ENCODE measurements at places on chromosomes 1 and 21. TPM values are rescaled to one million over a fixed set of nuclear protein-coding genes. Genes with fewer than 3 reads are reported as not detected.

DNA sequence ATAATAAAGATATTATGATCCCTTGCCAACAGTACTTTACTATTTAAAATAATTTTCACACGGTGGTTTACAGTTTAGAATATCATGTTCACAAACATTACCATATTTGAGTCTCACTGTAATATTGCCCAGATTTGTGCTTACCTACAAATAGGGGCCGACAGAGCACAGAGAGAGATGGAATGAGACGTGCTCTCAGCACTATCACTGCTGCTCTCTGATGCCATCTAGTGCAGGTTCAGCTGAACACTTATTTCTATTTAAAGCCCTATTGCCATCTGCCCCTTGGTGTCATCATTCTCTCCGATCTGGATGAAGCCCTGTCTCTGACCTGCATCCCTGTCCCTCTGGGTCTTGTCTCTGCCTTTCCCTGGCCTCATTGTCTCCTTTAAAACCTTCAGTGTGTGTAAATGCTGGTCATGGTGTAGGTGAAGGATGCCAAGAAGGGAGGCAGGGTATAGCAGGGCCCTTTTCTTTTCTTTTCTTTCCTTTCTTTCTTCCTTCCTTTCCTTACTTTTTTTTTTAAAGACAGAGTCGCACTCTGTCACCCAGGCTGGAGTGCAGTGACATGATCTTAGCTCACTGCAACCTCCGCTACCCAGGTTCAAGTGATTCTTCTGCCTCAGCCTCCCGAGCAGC is 6.9 kb upstream of the GPATCH4 start:
- DNase-seq, result peak; percentile 43

GRCh38 chr1:94927405-94928175 is 680 bp upstream of the CNN3 start:
- DNase-seq, result no peak

DNA sequence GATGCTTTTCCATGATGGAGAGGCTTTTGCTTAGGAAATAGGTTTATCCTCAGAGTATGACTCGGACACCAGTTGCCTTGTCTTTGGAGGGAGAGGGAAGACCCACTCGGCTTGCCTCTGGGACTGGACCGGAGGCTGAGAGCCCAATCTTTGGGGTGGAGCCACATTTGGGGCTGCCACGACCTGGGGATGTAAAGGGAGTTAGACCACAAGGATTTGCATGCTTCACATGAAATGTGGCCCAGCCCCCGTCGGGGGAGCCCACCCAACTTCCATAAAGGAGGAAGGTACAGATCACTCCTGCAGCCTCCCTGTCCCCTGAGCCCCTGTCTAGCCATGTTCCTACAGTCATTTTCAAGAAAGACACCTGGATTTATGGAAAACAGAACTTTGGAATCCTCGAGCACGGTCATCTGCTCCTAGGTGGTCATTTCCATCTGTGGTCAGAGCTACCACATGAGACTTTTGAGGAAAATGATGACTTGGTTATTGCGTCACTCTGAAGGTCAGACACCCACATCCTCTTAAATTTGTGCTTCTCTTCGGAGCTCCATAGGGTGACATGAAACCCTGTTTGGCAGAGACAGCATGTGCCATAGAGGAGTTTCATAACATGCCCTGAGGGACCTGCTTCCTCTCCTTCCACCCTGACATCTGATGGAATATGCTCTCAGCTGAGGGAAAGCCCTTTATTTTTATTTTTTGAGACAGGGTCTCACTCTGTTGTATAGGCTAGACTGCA is 99.4 kb upstream of the SLC45A1 start:
- peak; percentile 39 for DNase-seq

- no peak for DNase-seq
Measured at GRCh38 chr1:202966006-202966898, 805 bp downstream of the CYB5R1 start.

GRCh38 chr1:200493344-200493743 is 83.5 kb upstream of the ZNF281 start:
- DNase-seq, result no peak

- no peak for DNase-seq
Measured at GRCh38 chr1:228104526-228105269, 1.6 kb upstream of the C1orf35 start.

DNA sequence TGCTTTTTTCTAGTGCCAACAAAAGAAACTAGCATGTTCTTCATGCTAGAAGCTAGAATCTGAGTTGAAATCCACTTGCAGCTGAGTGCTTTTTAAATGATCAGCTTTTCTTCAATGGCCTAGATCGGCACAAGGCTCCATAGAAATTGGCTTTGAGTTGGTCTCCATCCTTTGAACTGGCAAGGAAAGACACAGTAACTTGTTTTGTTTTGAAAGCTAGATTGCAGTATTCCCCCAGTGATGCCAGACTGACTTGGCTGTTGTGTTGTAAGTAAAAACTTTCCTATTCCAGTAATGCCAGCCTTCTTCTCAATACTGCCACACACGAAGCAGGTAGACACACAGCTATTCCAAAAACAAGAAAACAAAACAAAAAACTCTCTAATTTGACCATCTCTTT is 139.1 kb downstream of the FMN2 start:
- no peak for DNase-seq

- peak; percentile 57 for DNase-seq
Measured at GRCh38 chr21:41425954-41426675, at the start of gene MX1. TSS of gene MX1 (plus strand) at chr21:41426239. CDS start at chr21:41432071, 5,832 bp downstream.

- peak; percentile 59 for DNase-seq
Measured at GRCh38 chr1:188489336-188490112, 1660.8 kb downstream of the PLA2G4A start.

Gene RUNX3
- not detected for total RNA-seq

DNA sequence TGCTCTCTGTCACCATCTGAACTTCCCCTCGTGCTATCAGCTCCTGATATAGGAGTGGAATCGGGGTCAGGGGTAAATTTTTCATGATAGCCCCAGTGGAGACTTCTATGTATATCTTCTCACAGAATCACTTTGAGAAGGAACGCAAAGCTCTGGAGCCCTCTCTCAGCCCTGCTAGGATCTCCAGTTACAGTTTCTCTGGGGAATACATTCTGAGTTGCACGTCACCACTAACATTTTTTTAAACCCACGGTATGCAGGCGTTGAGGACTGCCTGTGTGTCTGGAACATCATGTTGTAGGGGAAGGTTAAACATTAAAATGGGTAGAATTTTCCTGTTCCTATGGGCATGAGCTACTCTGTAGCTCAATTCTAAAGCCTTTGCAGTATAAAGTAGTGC is 116.4 kb upstream of the FAM78B start:
- DNase-seq, result no peak

Gene MAPKAPK2
- 62.6 TPM for total RNA-seq

- no peak for DNase-seq
Measured at GRCh38 chr21:15051644-15052458, 12.9 kb downstream of the NRIP1 start.

DNA sequence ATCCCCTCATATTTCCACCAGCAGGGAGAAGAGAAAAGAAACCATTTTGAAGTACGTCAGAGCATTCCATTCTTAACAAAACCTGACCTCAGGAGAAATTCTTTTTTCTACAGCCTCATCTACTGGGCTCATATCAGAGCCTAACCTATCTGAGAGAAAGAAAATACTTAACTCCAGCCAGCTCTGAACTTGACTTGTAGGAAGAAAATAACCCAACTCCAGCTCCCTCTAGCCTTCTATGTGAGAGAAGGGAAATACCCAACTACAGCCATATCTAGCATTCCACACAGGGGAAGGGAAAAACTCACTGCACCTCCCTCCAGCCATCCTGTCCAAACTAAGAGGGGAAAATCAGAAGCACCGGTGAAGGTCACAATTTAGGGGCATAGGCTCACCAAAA is 57.7 kb downstream of the SPATA6 start:
- no peak for DNase-seq

- DNase-seq, result peak; percentile 9
Measured at GRCh38 chr1:175338387-175339135, 146.0 kb upstream of the KIAA0040 start.

Gene HES2
- total RNA-seq, result 2.1 TPM

DNA sequence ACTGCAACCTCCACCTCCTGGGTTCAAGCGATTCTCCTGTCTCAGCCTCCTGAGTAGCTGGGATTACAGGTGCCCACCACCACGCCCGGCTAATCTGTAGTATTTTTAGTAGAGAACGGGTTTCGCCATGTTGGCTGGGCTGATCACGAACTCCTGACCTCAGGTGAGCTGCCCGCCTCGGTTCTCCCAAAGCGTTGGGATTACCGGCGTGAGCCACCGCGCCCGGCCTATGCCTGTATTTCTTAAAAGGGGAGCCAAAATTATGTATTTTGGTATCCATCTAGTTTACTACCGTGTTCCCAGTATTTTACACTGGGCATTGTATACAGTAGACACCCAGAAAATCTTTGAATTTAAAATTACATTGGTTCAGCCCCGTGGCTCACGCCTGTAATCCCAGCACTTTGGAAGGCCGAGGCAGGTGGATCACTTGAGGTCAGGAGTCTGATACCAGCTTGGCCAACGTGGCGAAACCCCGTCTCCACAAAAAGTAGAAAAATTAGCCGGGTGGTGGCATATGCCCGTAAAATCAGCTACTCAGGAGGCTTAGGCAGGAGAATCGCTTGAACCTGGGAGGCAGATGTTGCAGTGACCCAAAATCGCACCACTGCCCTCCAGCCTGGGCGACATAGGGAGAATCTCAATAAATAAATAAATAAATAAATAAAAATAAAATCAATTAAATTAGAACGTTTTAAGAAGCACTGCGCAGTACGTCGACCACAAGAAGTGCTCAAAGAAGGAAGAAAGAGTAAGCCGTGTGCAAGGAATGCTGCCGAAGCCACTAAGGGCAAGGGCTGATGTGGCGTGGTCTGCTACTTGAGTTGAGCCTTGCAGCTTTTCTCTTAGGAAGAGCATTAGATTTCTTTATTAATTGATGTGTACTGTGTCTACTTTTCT is 1.5 kb upstream of the THRAP3 start:
- no peak for DNase-seq

Data from PC-9 (cell line).